ENCODE measurements at places on chromosomes 7 and 10. TPM values are rescaled to one million over a fixed set of nuclear protein-coding genes. Genes with fewer than 3 reads are reported as not detected.

The DOCK1 gene
- 24.7 TPM for polyA plus RNA-seq

The FAM241B gene
- polyA plus RNA-seq: 3.0 TPM

The AKR1C4 gene
- polyA plus RNA-seq: not detected

The PBLD gene
- 7.8 TPM for polyA plus RNA-seq

The SFMBT2 gene
- 8.5 TPM for polyA plus RNA-seq

The CDCA7L gene
- polyA plus RNA-seq: 35.1 TPM

The NUTM2E gene
- polyA plus RNA-seq: 0.53 TPM

The TFEC gene
- 2.3 TPM for polyA plus RNA-seq

The TWIST1 gene
- polyA plus RNA-seq: 4.3 TPM

The CFAP69 gene
- 3.1 TPM for polyA plus RNA-seq

The KIAA1549 gene
- 1.2 TPM for polyA plus RNA-seq

The RNLS gene
- polyA plus RNA-seq: 7.5 TPM

The CCDC136 gene
- polyA plus RNA-seq: 4.4 TPM

The MBL2 gene
- not detected for polyA plus RNA-seq

The BICC1 gene
- 15.1 TPM for polyA plus RNA-seq

The SEMA4G gene
- polyA plus RNA-seq: 25.5 TPM

The GRID1 gene
- 0.57 TPM for polyA plus RNA-seq

The MRC1 gene
- polyA plus RNA-seq: 26.6 TPM

The ZNF804B gene
- polyA plus RNA-seq: not detected

The HGF gene
- 1.2 TPM for polyA plus RNA-seq

The AKR1B15 gene
- polyA plus RNA-seq: not detected

The PIP gene
- polyA plus RNA-seq: not detected

The PAX4 gene
- not detected for polyA plus RNA-seq

The GIMAP7 gene
- 30.3 TPM for polyA plus RNA-seq

The NODAL gene
- polyA plus RNA-seq: not detected

The ST8SIA6 gene
- 1.6 TPM for polyA plus RNA-seq

The TYW1B gene
- 2.8 TPM for polyA plus RNA-seq

The NANOS1 gene
- polyA plus RNA-seq: 0.54 TPM

The EPDR1 gene
- 26.8 TPM for polyA plus RNA-seq

The LIPF gene
- polyA plus RNA-seq: not detected

The PLEKHS1 gene
- polyA plus RNA-seq: 0.01 TPM

The ITGB8 gene
- 3.7 TPM for polyA plus RNA-seq

The SFTPA1 gene
- polyA plus RNA-seq: 0.10 TPM

The INMT gene
- polyA plus RNA-seq: 37.3 TPM

The GIMAP5 gene
- 39.7 TPM for polyA plus RNA-seq

The LRRC61 gene
- polyA plus RNA-seq: 3.0 TPM

The UNC5B gene
- polyA plus RNA-seq: 4.2 TPM

The MGMT gene
- polyA plus RNA-seq: 20.7 TPM

The PTPRZ1 gene
- polyA plus RNA-seq: 0.48 TPM

The RAPGEF5 gene
- 20.1 TPM for polyA plus RNA-seq

The CRYGN gene
- polyA plus RNA-seq: 0.24 TPM

The A1CF gene
- polyA plus RNA-seq: not detected

The PRF1 gene
- 4.5 TPM for polyA plus RNA-seq

The DYNC1I1 gene
- polyA plus RNA-seq: 6.9 TPM

The AIMP2 gene
- polyA plus RNA-seq: 18.2 TPM

The ZNF518A gene
- polyA plus RNA-seq: 4.5 TPM

The NAMPT gene
- 43.3 TPM for polyA plus RNA-seq
